ENCODE measurements at places on chromosomes 11 and 22. TPM values are rescaled to one million over a fixed set of nuclear protein-coding genes. Genes with fewer than 3 reads are reported as not detected.

The C22orf31 gene
- total RNA-seq = not detected

The ASCL3 gene
- not detected for total RNA-seq

The IGSF9B gene
- total RNA-seq = 209 TPM

The MFRP gene
- total RNA-seq = not detected

The NXPE4 gene
- total RNA-seq = not detected

The PTS gene
- total RNA-seq = 47.7 TPM

The ANO3 gene
- total RNA-seq = 12.8 TPM

The FAT3 gene
- total RNA-seq = 80.6 TPM

The CARD18 gene
- total RNA-seq = not detected

GRCh38 chr22:22558071-22558971 lies 744 bp downstream of the PRAME start:
- no peak for DNase-seq

DNA sequence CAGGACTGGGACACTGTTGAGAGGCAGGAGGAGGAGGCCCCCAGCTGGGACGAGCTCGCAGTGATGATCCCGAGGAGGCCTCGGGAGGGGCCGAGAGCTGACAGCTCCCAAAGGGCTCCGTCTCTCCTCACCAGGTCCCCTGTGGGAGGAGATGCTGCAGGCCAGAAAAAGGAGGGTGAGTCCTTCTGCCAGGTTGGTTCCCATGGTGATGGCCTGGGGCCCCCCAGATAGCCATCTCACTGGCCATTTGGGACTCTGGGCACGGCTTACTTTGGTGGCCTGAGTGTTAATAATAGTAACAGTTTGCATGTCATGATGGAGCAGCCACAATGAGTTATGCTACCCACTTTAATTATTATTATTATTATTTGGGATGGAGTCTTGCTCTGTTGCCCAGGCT lies 18.9 kb downstream of the TRIOBP start:
- no peak for DNase-seq

DNA sequence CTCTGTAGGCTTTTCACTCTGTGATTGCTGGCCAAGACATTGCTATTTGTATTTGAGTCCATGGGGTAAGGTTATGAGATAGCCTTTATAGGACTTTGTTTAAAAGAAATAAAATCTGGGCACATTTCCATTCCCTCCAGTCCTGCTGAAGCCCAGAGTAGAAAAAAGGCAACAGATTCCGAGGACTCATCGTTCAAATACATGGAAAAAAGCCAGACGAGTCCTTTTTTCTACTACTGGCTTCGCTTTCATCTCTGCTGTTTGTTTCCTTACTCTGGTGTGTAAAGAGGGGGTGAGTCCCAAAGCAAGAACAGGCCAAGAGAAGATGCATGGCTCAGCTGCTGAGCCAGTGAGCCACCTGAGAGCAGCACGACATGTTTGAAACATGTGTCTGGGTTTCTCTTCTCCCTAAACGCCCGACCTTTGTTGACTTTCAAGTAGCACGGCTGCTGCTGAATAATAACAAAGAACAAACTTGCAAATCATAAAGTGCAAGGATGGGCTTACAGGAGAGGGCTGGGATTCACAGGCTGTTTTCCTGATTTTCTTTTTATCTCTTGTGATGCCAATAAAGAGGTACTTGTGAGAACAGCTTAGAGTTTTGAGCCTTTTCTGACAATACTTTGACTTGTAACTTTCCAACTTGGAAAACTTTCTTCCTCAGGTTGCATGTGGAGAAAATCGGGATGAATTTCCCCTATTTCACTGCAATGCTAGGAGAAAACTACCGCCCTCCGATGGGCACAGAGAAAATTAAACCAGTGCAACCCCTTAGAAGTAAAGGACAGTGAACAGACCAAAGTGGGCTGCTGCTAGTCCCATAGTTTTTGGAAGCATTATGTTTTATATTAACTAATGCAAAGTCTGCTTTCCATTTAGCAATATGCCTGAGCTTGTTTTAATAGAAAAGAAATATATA lies 195.2 kb upstream of the RAG2 start:
- no peak for DNase-seq

GRCh38 chr11:35257281-35257680 lies 118.3 kb downstream of the CD44 start:
- no peak for DNase-seq

DNA sequence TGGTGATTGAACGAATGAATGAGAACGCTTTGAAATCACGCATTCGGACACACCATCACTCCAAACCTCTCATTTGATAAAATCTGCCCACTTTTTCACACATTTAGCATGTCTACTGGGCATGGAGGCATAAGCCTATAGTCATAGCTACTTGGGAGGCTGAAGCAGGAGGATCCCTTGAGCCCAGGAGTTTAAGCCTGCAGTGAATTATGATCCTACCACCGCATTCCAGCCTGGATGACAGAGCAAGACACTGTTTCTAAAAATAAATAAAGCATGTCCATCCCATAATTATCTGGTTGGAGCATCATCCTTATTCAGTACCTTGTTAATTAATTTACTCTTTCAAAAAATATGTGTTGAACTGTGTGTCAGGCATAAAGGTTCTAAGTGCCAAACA lies 3.3 kb upstream of the PICALM start:
- DNase-seq = no peak

GRCh38 chr11:76672431-76673175 lies 2.1 kb upstream of the LRRC32 start:
- DNase-seq = no peak

DNA sequence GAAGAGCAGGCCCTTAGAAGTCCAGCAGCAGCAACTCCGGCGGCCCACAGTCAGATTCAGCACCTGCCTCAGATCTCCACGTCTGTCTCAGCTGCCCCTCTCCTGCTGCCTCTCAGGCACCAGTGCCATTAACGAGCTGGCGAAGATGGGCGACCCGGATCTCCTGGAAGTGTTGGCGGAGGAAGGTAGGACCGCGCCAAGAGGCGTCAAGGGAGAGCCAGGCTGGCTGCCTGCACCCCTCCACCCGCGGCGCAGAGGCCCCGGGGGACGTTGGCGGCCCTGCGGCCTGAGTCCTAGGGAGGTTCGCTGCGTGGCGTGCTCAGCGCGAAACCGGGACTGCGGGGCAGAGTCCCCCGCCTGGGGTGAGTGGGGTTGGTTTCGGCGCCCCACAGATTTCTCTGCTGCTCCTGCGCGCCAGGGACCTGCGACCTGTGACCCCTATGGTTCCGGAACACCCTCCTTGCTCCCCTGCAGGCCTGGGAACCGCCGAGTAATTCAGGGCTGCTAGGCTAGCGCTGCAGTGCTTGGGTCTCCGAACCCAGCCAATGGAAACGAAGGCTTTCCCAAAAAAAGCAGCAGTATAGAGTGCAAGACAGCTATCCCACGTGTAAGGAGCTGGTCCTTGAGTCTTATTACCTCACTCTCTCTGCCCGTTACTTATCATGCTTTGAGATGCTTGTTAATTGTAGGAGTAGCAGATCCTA lies 615 bp downstream of the ANO5 start:
- DNase-seq = peak; percentile 43

DNA sequence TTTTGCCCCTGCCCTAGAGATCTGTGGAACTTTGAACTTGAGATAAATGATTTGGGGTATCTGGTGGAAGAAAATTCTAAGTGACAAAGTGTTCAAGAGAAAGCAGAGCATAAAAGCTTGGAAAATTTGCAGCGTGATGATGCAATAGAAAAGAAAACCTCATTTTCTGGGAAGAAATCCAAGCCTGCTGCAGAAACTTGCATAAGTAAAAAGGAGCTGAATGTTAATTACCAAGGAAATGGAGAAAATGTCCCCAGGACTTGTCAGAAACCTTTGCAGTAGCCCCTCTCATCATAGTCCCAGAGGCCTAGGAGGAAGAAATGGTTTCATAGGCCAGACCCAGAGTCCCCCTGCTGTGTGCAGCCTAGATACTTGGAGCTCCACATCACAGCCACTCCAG lies 686.9 kb downstream of the FAM181B start:
- DNase-seq = no peak

- DNase-seq = peak; percentile 87
These were observed at the start of gene FAM181B for GRCh38 chr11:82733444-82734119. Gene FAM181B (minus strand): TSS chr11:82733864. CDS start chr11:82733729, 135 bp downstream.

DNA sequence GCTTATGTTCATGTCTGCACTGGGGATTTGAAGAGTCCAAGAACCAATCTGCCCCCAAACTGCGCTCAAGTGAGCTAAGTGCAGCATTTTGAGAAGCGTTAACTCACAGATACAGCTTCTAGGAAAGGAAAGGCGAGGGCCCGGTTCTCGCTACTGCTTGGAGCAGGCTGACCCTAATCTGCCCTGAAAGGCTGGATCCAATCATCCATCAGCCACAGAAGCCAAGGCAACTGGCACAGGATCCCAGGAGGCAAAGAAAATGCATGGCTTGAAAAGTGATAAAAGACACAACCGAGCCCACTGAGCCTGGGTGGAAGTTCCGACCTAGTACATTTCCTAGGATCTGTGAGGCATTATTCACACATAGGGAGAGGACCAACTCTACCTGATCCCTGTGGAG lies 174.8 kb downstream of the LARGE1 start:
- DNase-seq = no peak

DNA sequence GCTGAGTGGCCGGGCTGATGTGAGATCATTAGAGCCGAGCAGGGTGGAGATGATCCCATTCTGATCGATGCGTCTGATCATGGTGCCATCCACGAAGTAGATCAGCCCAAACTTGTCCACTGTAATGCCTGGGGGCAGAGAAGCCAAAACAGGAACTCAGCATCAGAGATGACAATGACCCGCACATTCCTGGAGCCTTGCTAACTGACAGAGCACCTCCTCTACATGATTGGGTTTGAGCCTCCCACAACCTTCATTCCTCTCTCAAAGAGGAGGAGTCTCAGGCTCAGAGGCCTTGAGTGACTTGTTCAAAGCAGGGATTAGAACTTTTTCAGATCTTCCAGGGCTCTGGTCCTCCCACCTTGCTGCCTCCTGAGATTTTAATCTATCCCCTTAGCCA lies 133.7 kb upstream of the NARS2 start:
- no peak for DNase-seq
